Activated T-cell treated with anti-CD3 and anti-CD28 coated beads, Interleukin-2, amount 50 U/mL, for 4 hours (primary cell): ENCODE measurements at places on chromosomes 4 and X. TPM values are rescaled to one million over a fixed set of nuclear protein-coding genes. Genes with fewer than 3 reads are reported as not detected.

GRCh38 chrX:24392709-24393108, 32.3 kb downstream of the SUPT20HL1 start:
- DNase-seq: no peak

The LRAT gene
- not detected for total RNA-seq

- DNase-seq: no peak
These were observed 90.5 kb downstream of the RTL5 start for GRCh38 chrX:72041176-72041575.

- DNase-seq: no peak
These were observed 109.9 kb upstream of the SMIM10 start for GRCh38 chrX:134880866-134881265.

GRCh38 chr4:159778298-159778697, 675.4 kb downstream of the RAPGEF2 start:
- DNase-seq: no peak

The BTK gene
- total RNA-seq: 3.4 TPM

DNA sequence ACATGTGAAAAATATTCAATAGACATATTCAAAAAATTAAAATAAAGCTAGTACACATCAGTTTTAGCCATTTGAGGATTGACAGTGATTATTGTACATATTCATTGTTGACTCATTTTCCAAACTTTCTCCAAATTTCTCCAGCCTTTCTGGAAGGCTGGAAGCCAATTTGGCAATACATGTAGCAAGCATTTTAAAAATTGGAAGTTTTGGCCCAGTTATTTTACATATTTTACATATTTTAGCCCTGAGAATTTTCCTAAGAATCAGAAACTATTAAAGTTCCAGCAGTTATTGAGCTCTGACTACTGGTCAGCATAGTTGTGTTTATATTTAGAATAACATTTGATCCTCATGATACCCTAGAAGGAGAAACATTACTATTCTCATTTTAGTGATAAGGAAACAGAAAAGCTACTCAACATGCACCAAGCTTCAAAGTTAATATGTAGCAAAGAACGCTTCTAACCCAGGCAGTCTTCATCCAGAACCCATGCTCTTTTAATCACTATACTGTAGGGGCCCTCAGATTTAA, 3.2 kb downstream of the CABS1 start:
- DNase-seq: no peak

DNA sequence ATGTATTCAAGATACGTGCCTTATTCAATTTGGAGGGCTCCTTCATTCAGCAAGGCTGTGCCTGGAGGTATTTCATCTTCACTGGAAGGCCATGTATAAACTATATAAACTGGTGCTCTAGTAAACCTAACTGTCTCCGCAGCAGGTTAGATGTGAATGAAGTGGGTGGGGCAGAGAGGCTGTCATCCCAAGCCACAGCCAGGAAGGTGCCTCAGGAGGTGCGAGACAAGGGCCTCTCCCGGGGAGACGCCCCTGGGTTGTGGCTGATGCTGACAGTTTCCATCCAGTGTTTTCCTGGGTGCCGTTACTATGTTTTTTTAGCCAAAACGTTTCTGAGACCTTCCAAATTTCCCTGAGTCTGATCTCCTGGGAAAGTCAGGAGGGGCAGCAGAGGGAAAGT, 221.5 kb upstream of the RPL34 start:
- DNase-seq: no peak

The CC2D2A gene
- not detected for total RNA-seq

- DNase-seq: no peak
These were observed 62.6 kb upstream of the ACSL4 start for GRCh38 chrX:109795682-109796081.

- no peak for DNase-seq
These were observed 9.1 kb downstream of the AKAP17A start for GRCh38 chrX:1600406-1601050.

DNA sequence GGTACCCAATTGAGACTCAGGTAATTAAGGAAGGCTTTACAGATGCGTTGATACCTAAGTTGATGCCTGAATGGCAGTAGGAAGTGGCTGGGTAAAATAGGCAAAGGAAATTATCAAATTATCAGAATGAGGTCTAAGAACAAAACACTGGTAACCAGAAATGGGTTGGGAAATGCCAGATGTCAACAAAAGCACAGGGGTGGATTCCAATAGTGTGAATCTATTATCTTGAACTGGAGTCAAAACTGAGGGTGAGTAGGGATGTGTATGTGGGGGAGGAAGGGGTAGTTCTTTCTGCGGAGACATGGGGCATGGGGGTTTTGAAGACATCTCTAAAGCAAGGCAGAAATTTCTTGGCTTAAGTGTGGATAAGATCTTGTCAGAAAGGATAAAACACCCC, 16.0 kb upstream of the SEPTIN6 start:
- DNase-seq: no peak

DNA sequence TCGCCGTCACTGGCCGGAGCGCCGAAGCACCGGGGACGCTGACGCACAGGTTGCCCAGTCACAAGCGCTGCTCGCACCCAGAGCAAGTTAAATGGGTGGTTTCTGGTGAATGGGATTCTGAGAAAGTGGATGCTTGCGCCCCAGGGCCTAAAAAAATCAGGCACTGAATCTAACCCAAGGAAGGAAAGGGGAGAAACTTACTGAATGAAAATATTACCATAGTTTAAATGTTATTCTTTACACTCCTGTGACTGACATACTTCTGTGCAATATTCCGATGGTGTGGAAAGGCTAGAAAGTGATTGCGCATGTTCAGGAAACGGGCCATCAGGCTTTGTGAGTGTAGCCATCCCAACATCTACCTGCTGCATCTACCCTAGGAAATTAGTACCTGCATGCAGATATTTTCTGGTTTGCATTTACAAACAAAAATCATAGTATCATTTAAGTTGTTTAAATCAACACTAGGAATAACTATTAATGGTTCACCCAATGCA, 838 bp upstream of the ABCG2 start:
- DNase-seq: no peak

The SYNPO2 gene
- total RNA-seq: 0.24 TPM

The HEPH gene
- total RNA-seq: 0.13 TPM

DNA sequence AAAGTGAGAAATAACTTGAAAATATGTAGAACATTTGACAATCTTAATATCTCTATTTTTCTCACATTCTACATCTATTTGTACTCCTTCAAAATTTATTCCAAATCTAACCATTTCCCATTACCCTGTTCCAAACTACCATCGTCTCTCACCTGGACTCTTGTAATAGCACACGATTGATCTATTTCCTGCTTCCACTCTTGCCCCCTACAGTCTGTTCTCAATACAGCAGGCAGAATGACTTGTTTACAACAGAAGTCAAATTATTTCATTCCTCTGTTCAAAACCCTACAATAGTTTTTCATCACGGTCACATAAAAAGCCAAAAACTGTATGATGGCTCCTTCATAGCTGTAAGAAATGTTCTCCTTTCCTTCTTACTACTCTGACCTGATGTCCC, 21.1 kb upstream of the LUZP4 start:
- DNase-seq: no peak

- DNase-seq: no peak
These were observed 72.3 kb downstream of the SLC9A6 start for GRCh38 chrX:136057567-136057966.

DNA sequence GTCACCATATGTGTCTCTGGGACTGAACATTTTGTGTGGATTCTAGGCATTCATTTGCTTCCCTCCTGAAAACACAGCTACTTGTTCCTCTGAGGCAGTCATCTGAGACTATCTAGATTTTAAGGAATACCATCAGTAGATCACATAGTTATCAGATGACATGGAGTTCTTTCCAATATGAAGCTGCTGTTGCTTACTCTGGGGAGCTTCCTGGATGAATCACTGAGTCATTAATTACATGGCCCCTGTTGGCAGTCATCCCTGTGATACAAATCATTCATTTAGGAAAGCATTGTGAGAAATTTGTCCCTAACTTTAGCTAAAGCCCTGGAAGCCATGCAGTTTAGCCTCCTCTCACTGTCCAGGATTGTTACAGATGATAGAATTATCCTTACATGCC, 98.2 kb upstream of the ARSJ start:
- no peak for DNase-seq

- no peak for DNase-seq
These were observed 89.3 kb upstream of the STX18 start for GRCh38 chr4:4631150-4631549.

GRCh38 chr4:155402941-155403340, 26.2 kb upstream of the MAP9 start:
- DNase-seq: no peak
